ENCODE measurements at places on chromosomes 4 and X.

GRCh38 chr4:89586864-89587263, 250.1 kb downstream of the SNCA start:
- DNase-seq, result no peak

DNA sequence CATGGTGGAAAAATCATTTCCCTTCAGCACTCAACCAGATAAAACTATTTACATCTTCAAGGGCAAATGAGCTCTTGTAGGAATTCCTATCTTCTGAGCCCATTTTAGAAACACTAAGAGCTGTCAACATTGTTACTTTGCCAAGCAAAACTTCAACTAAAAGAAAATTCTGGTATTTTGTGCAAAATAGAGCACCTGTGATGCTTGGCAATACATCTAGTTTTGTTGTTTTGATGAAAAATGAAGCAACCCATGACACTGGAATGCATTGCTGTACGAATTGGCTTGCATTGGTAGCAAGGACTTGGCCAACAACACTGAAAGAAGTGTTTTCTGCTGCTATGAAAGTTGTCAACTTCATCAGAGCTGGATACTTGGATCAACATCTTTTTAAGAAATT, 194.4 kb downstream of the COX18 start:
- no peak for DNase-seq

DNA sequence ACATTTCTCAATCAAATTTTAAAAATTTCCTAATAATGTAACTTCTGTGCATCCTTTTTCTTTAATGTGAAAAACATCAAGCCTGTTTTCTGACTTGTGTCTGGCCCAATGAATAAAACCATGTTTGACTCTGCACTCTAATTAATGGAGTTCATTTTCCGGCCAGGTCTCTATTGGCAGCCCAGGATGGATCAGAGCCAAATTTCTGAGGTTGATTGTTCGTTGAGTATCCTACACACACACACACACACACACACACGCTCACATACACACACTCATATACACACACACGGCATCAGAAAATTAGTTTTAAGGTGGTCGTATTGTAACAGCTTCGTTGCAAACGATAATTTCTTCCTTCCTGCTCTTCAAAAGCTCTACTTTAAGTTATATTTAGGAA, 28.9 kb upstream of the TLL1 start:
- DNase-seq, result no peak

DNA sequence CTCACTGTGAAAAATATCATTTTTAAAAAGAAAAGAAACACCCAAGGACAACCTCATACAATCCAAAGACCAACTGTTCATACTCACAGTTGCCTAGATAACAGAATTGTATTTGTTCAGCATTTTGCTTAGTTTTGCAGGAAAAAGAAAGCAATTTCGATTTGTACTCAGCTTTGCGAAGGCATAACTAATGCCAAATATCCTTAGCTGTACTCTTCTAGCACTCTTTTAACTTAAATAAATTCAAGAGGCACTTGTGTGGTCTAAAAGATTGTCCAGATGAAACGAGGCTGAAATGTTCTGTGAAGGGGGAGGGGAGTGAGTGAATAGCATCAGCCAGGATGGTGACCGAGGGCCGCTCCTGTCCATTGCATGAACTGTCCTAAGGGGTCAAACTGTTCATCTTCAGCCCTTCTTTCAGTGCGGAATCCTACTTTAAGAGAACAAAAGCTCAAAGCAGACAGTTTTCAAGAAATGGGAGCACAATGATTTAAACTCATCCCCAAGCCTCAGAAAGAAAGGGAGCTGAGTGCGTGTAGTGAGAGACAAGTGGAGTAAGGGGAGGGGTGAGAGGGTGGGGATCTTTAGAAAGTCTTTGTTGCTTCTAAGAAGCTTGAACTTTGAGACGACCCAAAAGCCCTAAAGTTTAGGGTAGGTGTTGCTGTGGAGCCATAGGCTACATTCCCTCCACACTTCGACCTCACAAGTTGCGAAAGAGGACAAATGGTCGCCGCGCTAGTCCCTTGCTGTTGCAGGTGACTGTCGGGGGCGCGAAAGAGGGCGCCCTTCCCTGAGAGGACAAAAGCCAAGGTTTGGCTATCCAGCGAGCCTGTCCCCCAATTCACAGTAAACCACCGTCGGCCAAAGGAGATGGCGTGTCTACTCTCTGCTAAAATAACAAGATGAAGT, 4.0 kb upstream of the NEUROG2 start:
- no peak for DNase-seq

GRCh38 chrX:31271615-31272471, 200.0 kb upstream of the FTHL17 start:
- no peak for DNase-seq

- no peak for DNase-seq
Observed at GRCh38 chrX:112043997-112044396, 38.6 kb downstream of the TRPC5 start.

DNA sequence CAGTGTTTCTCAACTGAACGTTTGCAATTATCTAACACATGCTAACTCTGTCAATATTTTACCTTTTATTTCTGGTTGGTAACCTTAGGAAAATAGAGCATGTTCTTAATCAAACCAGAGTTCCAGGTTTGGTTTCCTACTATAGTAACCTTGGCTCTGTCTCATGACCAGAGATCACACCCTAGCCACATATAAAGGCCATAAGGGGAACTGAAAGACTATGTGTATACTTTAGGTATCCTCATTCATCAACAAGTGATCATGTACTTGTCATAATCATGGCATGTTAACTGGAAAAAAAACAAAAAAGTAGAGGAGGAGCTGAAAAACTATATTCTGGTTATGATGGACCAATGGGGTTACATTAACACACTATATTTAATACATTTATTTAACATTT, 302.4 kb downstream of the TEX13A start:
- no peak for DNase-seq

GRCh38 chr4:158870626-158871334, 102.0 kb downstream of the FNIP2 start:
- DNase-seq, result no peak

- no peak for DNase-seq
Observed at GRCh38 chrX:52262195-52262546, 77.5 kb downstream of the MAGED4 start.

- DNase-seq, result no peak
Observed at GRCh38 chrX:101429934-101430333, 21.9 kb downstream of the HNRNPH2 start.

DNA sequence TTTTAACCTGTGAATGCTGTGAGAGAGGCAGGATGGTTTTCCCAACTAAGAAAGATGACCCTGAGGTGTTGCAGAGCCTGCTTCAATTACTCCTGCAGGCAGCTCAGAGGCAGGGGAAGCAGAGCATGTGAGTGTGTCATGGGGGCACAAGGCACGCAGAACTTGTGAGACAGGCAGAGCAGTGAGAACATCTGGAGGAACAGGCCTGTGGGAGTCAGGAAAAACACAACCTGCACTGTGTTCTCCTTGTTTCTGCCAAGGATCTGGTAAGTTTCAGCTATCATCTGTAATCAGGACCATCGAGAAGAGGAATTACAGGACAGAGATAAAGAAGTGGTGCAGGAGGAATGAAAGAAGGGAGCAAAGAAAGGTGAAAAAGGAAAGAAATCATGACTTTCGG, 741.8 kb upstream of the INTU start:
- DNase-seq, result no peak

- DNase-seq, result no peak
Observed at GRCh38 chrX:47239199-47239598, 6.4 kb downstream of the USP11 start.

DNA sequence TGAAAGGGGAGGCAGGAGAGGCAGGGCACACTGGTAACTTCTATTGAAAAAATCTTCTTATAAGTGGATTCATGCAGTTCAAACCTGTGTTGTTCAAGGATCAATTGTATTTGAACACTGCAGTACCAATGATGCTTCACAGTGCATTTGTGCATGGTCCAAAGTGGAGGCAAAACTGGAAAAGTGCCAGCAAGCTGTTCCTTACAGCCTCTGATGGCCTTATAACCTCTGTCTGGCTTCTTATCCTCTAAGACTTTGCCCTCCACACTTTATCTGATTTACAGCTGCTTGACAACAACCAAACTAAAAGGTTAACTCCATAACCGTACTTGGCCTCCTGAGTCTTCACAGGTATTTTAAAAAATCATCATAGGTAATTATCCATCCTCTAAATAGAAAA, 40.4 kb downstream of the MAGEB17 start:
- no peak for DNase-seq

DNA sequence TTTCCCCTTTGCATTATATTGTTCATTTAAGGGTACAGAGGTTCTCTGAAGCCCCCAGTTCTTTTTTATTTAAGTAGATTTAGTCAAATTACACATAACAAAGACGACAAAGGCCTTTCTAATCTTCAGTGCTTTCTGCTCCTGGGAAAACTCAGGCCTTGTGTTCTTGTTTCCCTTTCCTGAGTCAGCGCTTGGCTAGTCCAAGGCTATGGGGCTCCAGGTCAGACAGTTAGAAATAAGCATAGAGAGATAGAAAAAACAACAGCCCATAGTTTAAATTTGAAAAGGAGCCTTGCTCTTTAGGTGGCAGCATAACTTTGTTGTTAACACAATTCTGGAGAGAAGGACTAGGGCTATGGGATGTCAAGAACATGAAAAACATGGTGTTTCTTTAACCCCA, 97.3 kb downstream of the PPP1R2C start:
- DNase-seq, result no peak

GRCh38 chr4:159046683-159047082, 56.2 kb upstream of the RAPGEF2 start:
- no peak for DNase-seq

GRCh38 chrX:134026565-134027311, 41.3 kb upstream of the GPC3 start:
- DNase-seq, result peak; percentile 3
